Cardiac muscle cell (in vitro differentiated cells and primary cell): ENCODE measurements at places on chromosomes 7 and 10.
A peak's percentile ranks its signal among the peaks of the same experiment; 100 is the strongest.

DNA sequence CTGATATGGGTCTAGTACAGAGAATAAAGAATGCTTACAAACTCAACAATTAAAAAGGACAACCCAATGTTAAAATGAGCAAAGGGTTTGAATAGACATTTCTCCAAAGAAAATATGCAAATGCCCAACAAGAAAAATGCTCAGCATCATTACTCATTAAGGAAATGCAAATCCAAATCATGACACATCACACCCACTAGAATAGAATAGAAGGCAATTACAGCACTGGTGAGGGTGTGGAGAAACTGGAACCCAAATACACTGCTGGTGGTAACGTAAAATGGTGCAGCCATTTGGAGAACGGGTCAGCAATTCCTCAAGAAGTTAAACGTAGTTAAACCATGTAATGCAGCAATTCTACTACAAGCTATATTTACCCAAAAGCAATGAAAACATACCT, 53.8 kb downstream of the KDM7A start:
- DNase-seq, result no peak

DNA sequence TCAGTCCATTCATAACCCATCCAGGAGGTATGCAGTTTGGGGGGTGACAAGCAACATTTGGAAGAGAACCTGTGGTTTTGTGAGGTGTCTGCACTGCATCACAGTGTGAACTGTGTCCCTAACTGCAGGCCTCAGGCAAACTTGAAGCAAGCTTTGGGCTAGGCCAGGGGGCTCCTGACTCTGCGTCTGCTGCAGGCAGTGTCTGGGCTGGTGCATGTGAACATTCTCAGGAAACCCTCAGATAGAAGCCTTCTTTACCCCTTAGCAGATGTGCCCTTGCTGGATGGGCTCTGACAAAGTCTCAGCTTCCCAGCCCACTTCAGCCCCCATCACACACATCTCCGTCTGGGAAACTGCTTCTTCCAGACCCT, 61.0 kb downstream of the VIPR2 start:
- DNase-seq, result no peak

DNA sequence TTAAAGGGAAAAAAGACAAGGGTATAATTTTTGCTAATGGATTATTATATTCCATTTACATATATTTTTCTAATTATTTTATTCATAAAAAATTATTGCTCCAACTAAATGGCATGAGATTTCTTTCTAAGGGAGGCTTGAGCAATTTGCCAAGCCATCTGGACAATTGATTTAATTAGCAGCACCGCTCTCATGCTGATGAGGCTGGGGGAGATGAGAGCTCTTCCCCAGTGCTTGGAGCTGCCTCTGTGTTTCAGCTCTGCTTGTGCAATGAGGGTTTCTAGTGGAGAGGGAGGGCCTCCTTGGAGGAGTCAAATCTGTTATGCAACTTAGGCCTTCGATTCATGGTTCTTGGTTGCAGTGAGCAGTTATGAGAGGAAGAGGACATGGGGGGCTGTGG, 574.3 kb downstream of the TCERG1L start:
- no peak for DNase-seq

- DNase-seq, result peak; percentile 73
Observed at GRCh38 chr10:49177391-49178355, 10.5 kb downstream of the TMEM273 start.

GRCh38 chr7:2013381-2014311, 219.1 kb downstream of the MAD1L1 start:
- DNase-seq, result no peak

GRCh38 chr10:109474812-109475211, 448.5 kb downstream of the XPNPEP1 start:
- no peak for DNase-seq

DNA sequence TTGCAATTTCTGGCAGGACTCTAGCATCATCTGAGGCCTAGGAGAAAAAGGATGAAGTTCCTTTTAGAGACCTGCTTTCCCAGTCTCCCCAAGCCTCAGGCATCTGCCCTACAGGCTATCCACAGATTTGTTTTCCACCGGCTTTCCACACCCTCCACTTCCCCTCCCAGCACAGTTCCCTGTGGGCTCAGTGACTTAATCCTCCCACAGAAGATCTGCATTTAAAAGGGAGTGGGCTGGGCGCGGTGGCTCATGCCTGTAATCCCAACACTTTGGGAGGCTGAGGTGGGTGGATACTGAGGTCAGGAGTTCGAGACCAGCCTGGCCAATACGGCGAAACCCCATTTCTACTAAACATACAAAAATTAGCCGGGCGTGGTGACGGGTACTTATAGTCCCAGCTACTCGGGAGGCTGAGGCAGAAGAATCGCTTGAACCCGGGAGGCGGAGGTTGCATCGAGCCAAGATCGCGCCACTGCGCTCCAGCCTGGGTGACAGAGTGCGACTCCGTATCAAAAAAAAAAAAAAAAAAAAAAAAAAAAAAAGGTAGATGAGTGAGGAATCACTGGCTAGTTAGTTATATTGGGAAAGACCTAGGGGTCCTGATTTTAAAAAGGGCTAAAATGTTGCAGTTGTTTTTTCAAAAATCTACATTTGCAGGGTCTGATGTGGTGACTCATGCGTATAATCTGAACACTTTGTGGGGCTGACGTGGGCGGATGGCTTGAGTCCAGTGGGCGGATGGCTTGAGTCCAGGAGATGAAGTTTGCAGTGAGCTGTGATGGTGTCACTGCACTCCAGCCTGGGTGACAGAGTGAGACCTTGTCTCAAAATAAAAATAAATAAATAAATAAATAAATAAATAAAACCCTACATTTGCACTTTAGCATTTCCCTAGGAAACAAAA, 119.5 kb downstream of the BAMBI start:
- peak; percentile 94 for DNase-seq

GRCh38 chr10:7027913-7028808, 382.7 kb downstream of the SFMBT2 start:
- no peak for DNase-seq

DNA sequence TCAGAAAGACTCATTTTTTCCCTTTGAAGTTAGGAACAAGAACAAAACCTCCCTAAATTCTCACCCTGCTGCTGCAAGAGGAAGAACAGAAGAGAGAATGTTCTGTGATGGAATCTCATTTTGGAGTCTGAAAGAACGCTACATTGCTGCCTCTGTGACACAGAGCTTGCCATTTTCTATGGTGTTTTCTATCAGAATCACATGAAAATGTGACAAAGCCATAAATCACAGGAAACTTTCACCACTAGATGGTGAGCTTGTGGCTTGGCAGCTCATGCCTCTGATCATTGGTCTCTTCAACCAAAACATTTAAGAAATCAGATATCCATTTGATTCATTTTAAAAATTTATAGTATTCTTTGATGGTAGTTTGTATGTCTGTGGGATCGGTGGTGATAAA, 82.9 kb downstream of the CADPS2 start:
- peak; percentile 43 for DNase-seq

DNA sequence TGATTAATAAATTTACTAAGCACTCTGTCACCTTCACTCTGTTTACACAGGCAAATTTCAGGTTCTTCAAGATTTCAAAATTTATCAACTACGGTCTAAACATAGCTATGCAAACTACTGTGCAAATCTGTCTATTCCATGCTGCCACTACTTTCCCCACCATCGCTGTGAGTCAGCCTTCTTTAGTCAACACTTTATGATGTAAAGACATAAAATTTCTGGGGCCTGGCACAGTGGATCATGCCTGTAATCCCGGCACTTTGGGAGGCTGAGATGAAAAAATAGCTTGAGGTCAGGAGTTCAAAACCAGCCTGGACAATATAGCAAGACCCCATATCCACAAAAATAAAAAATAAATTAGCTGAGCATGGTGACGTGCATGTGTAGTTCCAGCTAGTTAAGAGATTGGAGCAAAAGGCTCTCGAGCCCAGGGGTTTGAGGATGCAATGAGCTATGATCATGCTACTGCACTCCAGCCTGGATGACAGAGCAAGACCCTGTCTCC, 42.6 kb downstream of the CNOT4 start:
- no peak for DNase-seq

GRCh38 chr7:13259930-13260329, 572.5 kb downstream of the ARL4A start:
- DNase-seq, result no peak

DNA sequence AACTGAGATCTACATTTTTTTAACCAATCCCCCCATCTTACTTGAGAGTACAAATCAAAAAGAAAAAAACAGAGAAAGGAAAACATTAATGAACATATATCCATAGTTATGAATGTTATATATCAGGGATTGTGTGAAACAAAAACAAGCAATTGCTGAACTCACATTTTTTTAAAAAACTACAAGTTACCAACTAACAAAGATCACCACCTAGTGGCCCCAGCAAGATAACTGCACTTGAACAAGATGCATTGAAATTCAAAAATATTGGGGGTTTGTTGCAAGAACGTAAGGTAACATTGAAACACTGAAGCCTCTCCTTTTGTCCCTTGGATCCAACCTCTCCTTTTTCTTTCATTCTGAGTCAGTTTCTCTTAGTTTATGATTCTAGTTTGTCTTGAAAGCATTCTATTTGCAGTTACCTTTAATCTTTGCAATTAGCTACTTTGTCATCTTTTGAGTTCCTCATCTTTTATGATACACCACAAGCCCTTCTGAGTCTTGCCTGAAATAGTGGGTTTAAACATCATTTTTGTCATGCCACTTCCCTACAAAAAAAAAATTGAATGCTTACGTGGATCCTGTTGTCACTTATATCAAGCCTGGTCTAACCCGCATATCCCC, 87.3 kb upstream of the TES start:
- peak; percentile 72 for DNase-seq

- peak; percentile 93 for DNase-seq
Observed at GRCh38 chr10:21399392-21400035, 126.0 kb downstream of the SKIDA1 start.

- peak; percentile 53 for DNase-seq
Observed at GRCh38 chr7:79936281-79936983, 198.2 kb upstream of the GNAI1 start.

DNA sequence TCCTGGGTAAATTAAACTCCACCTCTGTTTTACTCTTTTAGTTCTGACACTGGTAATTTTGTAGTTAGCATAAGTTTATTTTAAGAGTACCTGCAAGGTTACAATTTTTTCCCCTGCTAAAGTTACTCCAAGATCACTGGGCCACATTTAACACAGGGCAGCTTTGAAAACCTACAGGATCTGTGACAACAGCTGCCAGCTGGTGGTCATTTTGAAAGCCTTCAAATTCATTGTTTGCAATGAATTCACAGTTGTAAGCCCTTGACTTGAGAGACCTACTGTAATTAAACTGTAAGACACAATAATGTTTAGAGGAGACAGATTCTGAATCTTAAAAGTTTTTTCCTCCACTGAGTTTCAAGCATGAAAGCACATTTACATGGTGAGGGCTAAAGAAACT, 129.6 kb downstream of the CNOT4 start:
- no peak for DNase-seq

DNA sequence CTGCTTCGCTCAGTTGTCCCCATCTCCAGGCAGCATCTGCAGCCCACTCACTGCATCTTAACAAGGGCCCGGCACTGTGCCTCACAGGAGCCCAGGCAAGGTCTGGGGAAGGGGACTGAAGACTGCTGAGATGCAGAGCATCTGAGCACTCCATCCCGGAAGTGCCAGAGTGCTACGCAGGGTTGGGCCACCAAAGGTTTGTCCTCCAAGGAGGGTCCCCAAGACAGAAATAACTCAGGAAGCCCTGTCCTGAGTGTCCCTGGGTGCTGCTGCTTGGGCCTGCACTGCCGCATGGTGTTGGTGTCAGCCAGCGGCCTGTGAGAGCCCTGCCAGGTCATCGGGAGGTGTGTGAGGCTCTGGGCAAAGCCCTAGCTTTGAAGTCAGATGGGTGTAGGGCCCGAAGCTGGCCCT, 288.2 kb upstream of the ZMIZ1 start:
- no peak for DNase-seq

- DNase-seq, result no peak
Observed at GRCh38 chr10:51137756-51138529, 63.7 kb downstream of the PRKG1 start.

- DNase-seq, result no peak
Observed at GRCh38 chr7:98135984-98136383, 29.3 kb downstream of the LMTK2 start.

DNA sequence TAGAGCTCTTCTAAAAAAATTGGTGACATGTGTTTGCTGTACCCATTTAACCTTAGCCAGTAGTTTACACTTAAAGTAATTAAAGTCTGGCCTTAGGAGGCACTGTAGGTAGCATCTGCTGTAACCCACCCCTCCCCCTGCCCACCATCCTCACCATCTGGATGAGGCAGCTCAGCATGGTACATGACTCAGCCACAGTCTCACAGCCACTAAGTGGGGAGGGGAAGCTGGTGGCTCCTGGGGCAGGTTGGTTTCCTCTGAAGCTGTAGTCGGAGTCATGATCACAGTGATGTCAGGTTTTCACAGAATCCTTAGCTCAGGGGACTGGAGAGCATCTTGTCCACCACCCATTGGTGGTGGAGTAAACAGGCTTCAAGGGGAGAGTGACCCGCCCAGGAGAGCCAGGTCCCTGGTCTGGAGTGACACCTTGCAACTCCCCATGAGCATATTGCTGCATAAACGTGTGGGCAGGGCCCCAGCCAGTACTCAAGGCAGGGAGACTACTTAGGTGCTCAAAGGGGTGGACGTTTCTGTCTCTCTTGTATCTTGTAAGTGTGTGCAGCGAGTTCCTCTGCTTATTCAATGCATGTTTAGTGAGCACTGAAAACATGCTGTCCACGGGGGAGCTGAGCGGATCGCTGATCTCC, 125.9 kb downstream of the GRK5 start:
- no peak for DNase-seq

DNA sequence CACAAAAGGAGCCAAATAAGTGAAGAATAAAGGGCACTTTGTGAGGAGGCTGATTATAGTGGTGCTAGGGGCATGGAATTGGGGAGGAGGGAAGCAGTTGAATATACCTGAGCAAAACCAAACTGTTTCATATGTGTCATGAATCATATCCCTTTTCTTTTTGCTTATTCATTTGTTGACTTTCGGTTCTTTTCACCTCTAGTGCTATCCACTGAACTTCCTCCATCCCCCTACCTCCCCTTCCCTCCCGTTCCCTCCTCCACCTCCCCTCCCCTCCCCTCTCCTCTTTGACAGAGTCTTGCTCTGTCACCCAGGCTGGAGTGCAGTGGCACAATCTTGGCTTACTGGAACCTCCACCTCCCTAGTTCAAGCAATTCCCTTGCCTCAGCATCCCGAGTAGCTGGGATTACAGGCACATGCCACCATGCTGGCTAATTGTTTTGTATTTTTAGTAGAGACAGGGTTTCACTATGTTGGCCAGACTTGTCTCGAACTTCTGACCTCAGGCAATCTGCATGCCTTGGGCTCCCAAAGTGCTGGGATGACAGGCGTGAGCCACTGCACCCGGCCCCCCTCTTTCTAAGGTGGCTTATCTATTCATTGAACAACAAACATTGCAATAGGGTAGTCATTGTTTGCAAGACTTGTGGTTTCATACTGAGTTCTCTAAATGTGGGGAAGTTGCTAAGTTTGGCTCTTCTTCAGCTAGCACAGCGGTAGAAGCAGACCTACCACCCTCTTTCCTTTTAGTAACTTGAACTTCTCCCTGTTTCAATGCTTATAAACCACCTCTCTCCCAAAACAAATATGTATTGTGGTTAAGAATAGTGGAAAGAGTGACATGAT, 150.4 kb upstream of the PRPS1L1 start:
- peak; percentile 84 for DNase-seq
